Panc1 (cell line): ENCODE measurements at places on chromosomes 1 and 21.

DNA sequence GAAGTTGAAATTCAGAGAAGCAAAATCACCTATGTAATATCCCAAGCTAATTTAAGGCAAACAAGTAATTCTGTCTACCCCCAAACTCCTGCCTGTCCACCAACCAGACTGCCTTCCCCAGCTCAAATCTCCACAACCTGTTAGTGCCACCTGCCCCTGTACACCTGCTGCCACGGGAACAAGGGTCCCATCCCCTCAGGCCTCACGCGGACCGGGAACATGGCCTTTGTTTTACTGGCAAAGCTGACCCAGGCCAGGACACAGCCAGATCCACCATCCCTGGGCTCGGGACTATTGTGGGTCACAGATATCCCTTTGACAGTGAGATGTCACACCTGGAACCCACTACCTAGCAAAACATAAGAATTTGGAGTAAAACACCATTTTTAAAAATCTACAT, 139.3 kb upstream of the SGIP1 start:
- no peak for DNase-seq

DNA sequence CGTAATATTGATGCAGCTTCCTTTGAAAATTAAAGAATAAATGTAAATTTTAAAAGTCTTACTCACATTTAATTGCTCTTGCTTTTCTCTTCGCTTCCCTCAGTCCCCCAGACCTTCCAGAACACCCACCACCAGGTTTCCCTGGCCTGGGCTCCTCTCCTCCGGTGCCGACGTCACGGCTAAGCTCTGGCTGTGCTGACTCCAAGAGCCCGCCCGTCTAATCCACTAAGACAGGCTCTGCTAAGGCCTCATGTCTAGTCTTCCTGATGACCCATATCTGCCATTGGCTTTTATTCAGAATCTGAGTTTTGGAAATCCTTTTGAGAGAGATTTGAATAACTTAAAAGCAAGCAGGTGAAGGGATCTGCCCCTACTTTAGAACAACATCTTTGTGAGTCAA, 53.9 kb upstream of the NADK start:
- no peak for DNase-seq

DNA sequence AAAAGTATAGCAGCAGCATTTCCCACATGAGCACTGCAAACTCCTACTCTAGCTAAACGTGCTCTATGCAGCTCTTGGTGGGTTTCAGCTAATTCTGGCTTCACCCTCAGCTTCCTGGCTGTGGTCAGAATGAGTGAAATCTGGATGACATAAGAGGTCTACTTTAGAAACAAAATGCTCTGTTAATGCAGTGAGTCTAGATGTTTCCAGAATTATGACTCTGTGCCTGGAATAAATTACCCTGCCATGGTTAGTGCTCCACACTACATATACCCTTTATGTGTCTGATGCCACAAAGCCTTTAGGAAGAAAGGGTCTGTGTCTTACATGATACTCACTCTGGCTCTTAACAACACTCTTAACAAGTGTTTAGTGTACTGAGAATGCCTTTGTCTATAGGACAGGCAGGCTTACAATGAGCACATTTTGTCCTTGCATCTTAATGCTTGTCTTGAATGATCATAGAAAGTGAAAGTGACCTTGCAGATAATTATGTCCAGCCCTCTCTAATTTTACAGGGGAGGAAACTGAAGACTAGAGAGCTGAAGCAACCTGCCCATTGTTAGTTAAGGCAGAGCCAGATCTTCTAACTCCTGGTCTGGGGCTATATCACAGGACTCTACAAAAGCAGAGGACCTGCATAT, 9.2 kb downstream of the S100A10 start:
- DNase-seq, result no peak

- DNase-seq, result no peak
Measured at GRCh38 chr1:101704895-101705294, 291.8 kb downstream of the OLFM3 start.

DNA sequence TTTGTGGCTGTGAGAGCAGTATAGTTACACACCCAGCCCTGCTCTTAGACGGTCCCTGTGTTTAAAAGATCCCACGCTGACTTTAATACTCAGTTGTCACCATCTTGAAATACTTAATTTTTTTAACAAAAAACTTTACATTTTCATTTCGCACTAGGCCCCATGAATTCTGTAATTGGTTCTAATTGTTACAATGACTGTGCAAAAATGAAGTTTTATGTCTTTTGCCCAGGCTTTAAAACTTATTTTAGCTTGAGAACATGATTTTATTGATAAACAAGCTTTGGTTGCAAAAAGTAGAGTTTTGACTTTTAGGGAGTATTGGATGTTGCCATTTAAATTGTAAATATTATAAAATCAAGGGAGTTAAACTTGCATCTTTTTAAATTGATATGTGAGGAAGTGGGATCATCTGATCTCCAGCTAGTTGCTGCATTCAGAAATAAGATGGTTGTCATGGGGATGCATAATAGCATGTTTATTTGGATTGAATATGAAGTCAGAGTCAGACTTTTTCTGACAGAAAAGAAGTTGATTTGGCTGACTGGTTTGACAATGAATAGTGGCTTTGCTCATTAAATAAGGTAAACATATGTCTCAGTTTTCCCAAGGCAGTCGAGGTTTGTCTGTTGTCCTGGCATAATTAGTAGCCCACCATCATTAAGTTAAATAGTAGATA, 23.0 kb upstream of the CRP start:
- no peak for DNase-seq

DNA sequence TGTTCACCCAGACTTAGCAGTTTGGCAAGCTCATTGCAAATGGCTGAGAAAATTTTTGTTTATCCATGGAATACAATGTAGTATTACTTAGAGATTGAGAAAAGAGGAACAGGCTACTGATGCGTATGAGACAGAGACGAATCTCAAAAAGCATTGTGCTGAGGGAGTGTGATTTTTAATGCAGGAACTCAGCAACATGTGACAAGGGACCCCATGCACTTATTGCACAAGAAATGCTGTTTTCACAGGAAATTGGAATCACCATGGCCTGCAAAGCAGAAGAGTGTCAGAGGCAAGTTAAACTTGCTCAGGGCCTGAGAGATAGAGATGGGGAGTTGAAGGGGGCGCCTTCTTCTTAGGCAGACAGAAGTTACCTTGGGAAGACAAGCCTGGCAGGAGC, 32.6 kb upstream of the TLR5 start:
- no peak for DNase-seq

- peak; percentile 30 for DNase-seq
Measured at GRCh38 chr21:33682992-33683627, 40.8 kb downstream of the ITSN1 start.

DNA sequence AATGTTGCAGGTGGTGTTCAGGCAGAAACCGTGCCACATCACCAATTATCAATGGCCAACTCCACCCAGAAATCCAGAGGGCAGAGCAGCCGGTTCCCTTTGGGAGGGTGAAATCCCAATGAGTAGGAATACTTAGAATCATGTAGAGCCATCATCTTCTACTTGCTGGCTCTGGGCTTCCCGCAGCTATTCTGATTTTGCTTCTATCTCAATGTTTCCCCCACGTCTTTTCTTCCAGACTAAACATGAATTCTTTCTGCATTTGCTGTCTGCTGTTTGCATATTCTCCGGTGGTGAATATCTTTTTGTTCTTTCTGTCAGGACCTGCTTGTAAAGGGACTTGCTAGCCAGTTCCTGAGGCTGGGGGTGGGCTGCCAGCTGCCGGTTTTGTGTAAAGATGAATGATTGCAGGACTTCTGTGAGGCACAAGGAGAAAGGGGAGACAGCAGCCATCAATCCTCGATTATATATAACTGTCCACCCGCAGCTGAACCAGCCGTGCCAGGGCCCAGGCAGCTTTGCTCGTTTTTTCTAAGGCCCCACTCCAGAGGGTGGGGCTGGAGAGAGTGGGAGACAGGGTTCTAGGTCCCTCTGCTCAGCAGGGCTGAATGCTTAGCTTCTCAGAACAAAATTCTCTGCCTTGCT, 33.2 kb downstream of the PRAMEF20 start:
- DNase-seq, result no peak

GRCh38 chr1:156160743-156161171, 7.4 kb downstream of the SEMA4A start:
- DNase-seq, result no peak

- DNase-seq, result no peak
Measured at GRCh38 chr1:185363205-185363604, 46.2 kb upstream of the IVNS1ABP start.

- DNase-seq, result no peak
Measured at GRCh38 chr1:180674603-180675530, 43.0 kb downstream of the XPR1 start.

GRCh38 chr1:32925403-32926162, 24.4 kb upstream of the TMEM54 start:
- no peak for DNase-seq

DNA sequence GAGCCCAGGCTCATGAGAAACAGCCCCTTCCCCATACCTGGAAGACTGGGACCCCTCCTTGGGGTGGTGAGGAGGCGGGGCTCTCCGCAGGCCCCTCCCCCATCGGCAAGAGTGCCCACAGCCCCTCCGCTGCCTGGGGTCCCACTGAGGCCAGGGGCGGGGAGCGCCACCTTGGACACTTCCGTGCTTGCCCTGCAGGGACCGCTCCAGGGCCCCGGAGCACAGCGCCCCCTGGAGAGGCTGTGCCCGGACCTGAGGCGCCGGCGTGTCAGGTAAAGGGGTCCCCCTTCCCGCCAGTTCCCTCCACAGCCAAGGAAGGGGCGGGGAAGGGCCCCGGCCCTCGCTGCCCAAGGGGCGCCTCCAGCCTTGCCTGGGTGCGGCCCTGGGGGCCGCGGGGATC, 21.5 kb downstream of the INAVA start:
- DNase-seq, result no peak

DNA sequence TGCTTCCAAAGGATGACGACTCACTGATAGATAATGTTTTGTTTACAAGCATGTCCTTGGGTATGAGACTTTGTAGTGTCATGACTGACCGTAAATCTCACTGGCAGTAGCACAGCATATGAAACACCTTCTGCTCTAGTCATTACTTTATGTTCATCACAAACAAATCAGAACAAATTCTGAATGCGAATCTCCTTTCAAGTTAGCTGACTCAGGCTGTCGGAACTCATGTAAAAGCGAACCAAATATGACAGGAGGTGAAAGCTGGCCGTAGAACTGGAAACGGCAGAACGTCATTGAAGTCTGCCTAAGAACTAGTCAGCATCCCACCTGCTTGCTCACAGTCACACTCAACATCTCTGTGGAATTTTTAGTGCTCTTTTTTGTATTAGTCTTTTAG, 143.9 kb downstream of the RGS7 start:
- peak; percentile 5 for DNase-seq

DNA sequence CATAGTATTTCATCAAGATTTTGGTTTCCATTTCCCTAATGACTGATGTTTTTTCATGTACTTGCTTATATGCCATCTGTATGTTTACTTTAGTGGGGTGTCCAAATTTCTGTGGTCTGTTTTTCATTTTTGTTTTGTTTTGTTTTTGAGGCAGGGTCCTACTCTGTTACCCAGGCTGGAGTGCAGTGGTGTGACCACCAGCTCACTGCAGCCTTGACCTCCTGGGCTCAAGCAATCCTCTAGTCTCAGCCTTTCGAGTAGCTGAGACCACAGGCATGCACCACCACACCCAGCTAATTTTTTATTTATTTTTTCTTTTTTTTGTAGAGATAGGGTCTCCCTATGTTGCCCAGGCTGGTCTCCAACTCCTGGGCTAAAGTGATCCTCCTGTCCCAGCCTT, 378.0 kb upstream of the VAMP3 start:
- DNase-seq, result no peak

- DNase-seq, result no peak
Measured at GRCh38 chr1:19754482-19754881, 45.2 kb downstream of the TMCO4 start.

GRCh38 chr1:208670778-208671177, 426.6 kb upstream of the PLXNA2 start:
- no peak for DNase-seq
